ENCODE measurements at places on chromosomes 6 and 20. TPM values are rescaled to one million over a fixed set of nuclear protein-coding genes. Genes with fewer than 3 reads are reported as not detected.

DNA sequence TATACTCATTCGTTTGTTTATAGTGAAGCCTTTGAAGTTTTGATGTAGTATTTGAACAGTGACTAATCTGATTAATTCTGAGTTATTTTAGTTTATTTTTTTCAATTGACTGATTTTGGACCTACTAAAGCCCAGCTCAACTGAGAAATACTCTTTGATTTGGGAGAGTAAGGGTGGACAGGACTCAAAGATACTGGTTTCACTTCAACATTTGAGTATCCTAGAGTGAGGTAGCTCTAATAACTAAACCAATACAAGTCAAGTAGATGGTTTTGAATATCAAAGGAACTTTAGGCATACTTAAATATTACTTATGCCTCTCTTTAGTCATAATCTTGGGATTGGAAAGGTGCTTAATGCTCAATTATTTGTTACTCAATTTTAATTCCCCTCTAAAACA lies 65.6 kb downstream of the ZNF292 start:
- no peak for DNase-seq

DNA sequence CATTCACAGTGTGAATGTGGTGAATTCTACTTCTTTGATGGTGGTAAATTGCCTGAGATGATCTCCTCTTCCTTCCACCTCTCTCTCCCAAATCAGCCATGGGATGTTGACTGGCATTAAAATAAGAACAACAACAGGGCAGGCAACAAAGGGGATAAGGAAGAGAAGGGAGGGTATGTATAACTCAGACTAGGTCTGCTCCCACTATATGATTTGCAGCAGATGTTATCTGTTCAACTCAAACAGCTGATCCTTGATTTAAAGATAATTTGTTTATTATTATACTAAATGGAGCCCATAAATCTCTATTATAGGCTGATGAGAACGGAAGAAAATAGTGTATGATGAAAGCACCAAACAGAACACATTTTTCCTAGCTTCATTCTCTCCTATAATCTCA lies 262.0 kb downstream of the BTBD3 start:
- DNase-seq: no peak

GRCh38 chr6:4870821-4871494 lies 94.8 kb downstream of the CDYL start:
- no peak for DNase-seq

- DNase-seq: no peak
Observed at GRCh38 chr6:154650351-154650750, 82.9 kb upstream of the SCAF8 start.

GRCh38 chr6:11972806-11973205 lies 39.3 kb upstream of the HIVEP1 start:
- no peak for DNase-seq

DNA sequence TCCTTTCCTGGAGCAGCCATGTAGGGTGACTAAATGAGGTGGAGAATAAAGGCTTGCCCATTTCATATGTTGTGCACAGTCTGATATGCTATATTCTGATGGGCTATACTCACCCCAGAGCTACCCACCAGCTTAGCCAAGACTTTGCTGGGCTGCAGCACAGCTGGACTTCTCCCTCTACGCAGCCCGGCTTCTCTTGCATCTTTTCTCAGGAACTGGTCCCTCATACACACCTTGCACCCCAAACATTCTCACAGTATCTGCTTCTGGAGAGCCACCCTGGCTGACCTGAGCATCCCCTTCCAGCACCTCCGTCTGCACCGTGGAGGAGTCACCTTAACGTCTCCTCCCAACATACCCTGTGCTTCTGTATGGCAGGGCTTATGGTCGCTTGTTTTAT lies 150.8 kb upstream of the PMEPA1 start:
- no peak for DNase-seq

GRCh38 chr6:99032396-99032795 lies 84.7 kb upstream of the FBXL4 start:
- DNase-seq: no peak

DNA sequence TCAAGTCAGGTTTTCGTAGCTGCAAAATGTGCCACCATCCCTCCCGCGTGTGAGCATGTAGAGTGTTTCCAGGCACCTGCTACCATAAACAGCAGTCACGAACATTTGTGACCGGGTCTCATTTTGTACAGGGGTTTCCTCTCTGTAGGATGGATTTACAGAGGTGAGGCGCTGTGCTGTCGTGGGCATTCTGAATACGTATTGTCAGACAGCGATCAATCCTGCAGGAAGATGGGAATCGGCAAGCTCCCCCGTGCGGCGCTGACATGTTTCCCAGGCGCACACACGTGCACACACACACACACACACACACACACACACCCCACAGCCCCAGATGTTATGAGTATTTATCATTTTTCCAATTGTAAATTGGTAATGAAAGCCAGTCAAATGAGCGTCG lies 15.8 kb downstream of the ANKRD60 start:
- no peak for DNase-seq

DNA sequence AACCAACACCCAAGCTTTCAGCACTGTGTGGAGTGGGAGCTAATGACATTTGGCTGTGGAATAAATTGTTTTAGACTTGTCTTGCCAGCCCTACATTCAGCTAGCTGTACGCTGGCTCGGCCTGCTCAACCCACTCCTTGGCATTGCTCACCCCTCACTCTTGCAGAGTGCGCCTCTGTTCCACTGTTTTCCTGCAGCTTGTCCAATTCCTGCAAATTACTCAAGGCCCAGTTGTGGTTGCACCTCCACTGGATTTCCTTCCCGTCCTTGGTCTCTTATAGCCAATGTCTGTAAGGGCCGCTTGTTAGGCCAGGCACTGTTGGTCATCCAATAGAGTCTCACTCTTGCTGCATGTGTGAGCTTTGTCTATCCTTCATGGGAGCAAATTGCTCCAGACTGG lies 289.2 kb upstream of the RNF24 start:
- DNase-seq: no peak

- DNase-seq: peak; percentile 29
Observed at GRCh38 chr6:2763876-2764540, 1.2 kb upstream of the WRNIP1 start.

GRCh38 chr6:131112249-131112648 lies 23.0 kb upstream of the AKAP7 start:
- no peak for DNase-seq

DNA sequence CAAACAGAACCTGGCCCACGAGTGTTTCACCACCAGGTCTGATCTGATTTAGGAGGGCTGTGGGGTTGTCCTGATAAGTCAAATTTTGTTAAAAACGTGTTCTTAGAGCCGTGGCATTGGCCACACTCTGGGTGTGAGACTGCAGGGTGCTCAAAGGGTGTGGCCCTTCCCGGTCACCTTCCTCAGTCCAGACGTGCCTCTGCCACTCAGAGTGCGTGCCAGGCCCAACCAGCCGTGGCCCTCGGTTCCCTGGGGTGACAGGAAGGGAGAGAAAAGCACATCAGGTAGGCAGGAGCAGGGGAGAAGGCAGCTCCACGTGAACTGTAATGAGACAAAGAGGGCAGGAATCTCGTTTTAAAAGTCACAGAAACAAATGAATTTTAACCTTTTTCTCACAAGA lies 115.4 kb downstream of the FAM120B start:
- no peak for DNase-seq

GRCh38 chr6:88268508-88268907 lies 102.4 kb upstream of the CNR1 start:
- no peak for DNase-seq

- peak; percentile 64 for DNase-seq
Observed at GRCh38 chr6:10801224-10801848, 37.0 kb downstream of the MAK start.

DNA sequence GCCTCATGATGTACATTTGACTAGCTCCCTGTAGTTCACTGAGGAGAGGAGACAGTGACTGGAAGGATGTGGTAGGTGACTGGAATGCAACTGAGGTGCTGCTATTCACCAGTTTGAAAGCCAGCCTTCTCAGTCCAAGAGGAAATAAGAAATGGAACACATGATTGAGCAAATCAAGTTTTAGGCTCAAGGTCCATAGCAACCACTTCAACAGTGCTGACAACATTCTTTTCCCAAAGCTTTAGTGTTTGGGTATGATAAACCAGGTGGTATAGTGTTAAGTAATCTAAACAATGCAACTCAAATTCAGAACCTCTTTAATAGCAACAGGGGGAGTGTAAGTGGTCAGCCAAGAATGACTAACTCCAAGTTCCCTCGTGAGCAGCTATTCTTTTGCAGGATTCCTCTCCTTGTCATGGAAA lies 9.2 kb downstream of the ZHX3 start:
- DNase-seq: no peak

DNA sequence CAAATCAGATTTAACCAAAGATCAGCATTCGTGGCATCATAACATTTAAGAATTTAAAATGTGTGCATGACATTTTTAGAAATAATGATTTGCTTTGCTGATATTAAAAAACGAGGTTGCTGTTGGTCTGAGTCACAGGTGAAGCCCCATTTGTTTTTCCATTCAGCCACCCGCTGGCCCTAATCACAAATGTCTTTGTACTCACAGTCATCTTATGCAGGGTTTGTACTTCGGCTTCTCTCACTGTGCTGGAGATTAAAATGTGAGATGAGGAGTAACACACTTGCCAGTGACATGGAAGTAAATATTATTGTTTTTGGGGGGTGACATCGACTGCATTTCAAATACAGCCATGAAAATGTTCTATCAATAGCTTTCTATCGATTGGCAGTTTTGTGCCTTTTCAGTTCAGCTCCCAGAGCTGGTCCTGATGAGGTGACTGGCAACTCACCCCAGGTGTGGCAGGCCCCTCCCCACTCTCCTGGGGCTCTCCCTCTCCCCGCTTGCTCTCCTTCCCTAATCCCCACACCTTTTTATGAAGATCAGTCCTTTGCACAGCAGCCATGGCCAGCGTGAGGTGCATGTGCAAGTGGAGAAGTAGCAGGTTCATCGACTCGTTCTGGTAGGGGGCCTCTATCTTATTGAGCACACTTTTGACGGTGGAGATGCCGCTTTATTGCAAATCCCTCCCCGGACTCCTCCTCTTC lies 58.8 kb upstream of the FUCA2 start:
- DNase-seq: no peak

- DNase-seq: no peak
Observed at GRCh38 chr6:75428204-75428603, 65.4 kb downstream of the FILIP1 start.

DNA sequence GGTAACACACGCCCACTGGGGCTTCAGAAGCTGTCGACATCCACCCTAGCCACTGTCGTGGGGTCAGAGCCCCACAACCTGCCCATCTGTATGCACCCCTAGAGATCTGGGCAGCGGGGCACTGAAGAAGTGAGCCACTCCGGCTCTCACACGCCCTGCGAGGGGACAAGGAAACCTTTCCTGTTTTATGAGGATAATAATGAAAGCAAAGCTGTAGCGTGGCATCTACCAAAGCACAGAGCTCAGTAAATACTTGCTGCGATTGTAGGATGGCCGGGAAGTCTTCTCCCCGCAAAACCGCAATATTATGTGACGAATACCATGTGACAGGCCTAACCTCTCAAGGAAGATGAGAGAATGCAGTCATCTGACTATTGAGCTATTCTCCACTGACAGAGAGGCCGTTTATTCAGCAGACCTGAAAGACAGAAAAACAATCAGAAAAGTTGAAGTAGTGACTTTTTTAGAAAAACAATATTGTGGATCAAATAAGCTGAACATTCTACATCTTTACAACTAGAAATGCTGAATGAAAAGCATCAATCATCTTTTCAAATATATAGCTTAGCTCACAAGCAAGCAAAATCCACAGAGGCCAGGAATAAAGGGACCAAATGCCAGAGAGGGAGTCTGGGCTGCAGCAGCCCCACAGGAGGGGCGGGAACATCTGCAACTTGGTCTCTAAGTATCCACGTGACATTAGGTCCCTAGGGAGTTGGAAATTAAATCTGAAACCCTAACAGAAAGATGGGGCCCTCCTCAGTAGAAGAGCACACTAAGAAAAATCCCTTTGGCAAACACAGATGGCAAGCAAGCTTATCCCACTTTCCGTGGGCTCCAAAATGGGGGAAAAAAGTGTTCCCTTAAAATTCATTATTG lies 207.8 kb downstream of the TTLL2 start:
- peak; percentile 60 for DNase-seq

DNA sequence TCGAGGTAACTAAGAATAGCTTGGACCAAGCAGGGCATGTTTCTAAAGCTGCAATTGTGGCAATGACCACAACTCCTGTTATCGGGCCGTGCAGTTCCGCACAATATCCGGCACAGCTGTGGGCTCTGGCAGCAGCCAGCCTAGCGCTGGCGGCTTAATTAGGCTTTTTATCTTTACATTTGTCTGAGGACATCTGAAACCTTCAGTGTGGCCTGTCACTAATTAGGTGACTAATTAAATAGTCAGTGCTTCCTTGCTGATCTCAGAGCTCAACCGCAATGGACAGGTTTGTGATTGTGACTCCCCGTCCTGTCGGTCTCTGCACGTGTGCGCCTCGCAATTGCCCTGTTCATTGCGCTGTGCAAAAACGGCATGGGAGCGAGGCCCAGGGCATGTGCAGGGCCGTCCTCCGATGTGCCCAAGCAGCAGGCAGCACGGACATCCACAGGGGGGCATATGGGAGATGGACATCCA lies 134.8 kb upstream of the INSM1 start:
- no peak for DNase-seq

GRCh38 chr6:45075246-45075645 lies 252.9 kb upstream of the RUNX2 start:
- no peak for DNase-seq

Gene SIM1
- total RNA-seq: 0.22 TPM

Gene GJA10
- total RNA-seq: not detected

Gene SLC18B1
- 25.2 TPM for total RNA-seq

Gene NCR2
- not detected for total RNA-seq

Gene PKHD1
- total RNA-seq: 0.43 TPM

Gene BTN1A1
- total RNA-seq: not detected

Gene BMP2
- not detected for total RNA-seq

Gene MGME1
- total RNA-seq: 39.1 TPM

Gene MCHR2
- not detected for total RNA-seq

Gene KIAA1755
- not detected for total RNA-seq

Gene TFAP2C
- total RNA-seq: 0.11 TPM

Gene ANKRD6
- 36.4 TPM for total RNA-seq

Gene TMEM217
- total RNA-seq: not detected

Gene NEURL2
- total RNA-seq: 3.3 TPM

Gene TRIM31
- not detected for total RNA-seq

Data from A673 (cell line).